Renal cortical epithelial cell (primary cell): ENCODE measurements at places on chromosomes 1 and 21. TPM values are rescaled to one million over a fixed set of nuclear protein-coding genes. Genes with fewer than 3 reads are reported as not detected.

DNA sequence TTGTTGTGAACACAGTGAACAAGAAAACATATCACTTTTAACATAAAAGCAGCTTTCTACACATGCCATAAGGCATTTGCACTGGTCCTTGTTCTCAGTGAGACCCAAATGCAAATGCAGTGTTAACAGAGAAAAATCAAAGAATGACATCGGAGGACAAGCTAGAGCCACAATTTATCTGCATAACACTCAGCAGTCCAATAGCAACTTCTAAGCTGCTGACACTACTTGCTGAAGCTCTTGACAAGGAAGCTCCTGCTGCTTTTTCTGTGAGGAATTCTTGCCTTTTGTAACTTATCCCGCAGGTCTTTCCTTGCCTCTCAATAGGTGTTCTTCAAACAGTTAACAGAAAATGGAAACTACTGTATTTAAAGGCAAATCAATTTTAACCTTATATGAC is 34.7 kb downstream of the USH2A start:
- no peak for DNase-seq

DNA sequence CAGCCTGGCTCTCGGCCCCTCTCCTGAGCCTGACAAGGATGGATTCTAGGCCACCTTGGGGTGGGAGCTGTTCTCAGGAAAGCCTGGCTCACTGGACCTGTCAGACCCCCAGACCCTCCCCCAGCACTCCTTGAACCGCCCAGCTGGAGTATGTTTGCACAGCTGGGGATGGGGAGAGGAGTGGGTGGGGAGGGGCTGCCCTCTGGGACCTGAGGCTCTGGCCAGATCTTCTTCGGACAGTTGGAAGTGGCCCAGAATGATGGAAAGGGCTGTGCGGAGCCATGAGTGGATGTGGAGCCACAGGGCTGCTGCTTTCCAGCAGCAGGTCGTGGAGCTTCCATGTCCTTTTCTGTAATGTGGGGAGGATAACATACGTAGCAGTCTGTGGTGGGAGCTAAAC is 43.0 kb upstream of the TRABD2B start:
- DNase-seq: no peak

The S100A7 gene
- not detected in 2 replicates for total RNA-seq

- DNase-seq: peak; percentile 41
Observed at GRCh38 chr1:32028746-32029145, 15.1 kb downstream of the KHDRBS1 start.

The SPRR5 gene
- total RNA-seq: not detected in 2 replicates

- no peak for DNase-seq
Observed at GRCh38 chr1:3522564-3523265, 68.2 kb downstream of the ARHGEF16 start.

The PLCH2 gene
- total RNA-seq: 0.05 and 0.17 TPM in 2 replicates

DNA sequence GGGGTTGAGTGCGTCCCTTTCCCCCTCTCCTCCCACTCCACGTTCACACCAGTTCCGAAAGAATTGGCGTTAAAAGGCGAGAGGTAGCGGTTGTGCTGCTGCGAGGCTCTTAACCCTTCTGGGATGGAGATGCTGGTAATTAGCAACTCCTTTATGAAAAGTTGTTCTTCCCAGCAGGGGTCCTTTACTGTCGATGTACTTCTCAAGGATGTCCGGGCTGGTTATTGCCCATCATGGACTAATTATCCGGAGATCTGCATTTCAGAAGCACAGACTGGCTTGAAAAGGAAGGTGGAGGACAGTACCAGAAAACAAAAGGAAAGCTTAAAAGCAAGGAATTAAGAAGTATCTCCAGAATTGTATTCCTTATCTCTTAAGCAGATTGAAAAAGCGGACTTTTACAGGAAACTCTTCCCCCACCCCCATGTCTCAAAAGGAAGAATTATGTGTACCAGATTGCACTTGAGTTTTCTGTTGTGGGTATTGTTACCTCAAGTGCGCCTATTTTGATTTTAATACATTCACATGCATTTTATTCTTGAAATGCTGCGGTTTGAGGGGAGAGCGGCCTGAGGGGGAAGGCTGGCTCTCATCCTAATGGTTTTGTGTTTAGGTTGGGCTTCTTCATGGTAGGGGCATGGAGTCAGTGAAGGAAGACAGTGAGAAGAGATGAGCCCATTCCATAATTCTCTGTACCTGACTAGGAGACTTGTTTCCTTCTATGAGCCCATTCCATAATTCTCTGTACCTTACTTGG is 1.5 kb downstream of the AK4 start:
- DNase-seq: no peak

The CFHR1 gene
- not detected in 2 replicates for total RNA-seq

The HCRTR1 gene
- total RNA-seq: not detected in 2 replicates

DNA sequence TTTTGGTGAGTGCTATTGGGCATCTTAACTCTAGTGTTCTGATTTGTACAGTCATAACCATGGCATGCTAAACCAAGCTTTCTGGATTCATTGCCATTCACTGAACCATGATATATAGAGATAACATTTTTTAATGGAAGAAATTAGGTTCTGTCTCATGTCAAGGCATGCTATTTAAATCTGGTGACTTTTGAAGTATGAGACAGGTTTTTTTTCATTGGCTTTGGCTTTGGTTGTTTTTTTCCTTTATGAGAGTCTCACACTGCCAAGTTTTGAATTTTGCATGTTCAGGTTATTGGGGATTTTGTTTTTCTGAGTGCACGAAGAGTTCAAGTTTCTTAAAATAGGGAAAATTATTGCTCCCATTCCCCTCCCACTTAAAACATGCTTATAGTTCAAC is 141.3 kb upstream of the ADAMTS5 start:
- DNase-seq: peak; percentile 70

DNA sequence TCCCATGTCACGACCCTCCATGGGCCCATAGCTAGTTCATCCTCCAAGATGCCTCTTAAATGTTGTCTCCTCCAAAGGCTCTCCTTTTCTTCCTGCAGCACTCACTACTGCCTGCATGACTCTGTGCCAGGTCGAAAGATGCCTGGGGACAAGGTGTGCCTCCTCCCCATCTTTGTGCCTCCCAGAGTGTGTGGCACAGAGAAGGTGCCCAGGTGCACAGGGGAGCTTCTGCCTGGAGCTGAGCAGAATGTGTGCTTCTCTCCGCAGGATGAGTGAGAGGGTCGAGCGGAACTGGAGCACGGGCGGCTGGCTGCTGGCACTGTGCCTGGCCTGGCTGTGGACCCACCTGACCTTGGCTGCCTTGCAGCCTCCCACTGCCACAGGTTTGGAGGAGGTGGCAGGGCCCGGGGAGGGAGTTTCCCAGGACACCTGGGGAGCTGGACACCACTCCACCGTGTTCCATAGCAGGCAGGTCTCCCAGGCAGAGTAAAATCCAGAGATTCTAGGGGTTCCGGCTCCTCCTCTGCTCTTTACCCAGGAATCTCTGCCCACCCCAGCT is 6.9 kb upstream of the PPM1J start:
- no peak for DNase-seq

The KRTAP12-2 gene
- not detected in 2 replicates for total RNA-seq

- DNase-seq: no peak
Observed at GRCh38 chr1:153852170-153852569, 70.6 kb downstream of the GATAD2B start.

The OR2M2 gene
- not detected in 2 replicates for total RNA-seq
